LHCN-M2 (cell line): ENCODE measurements at places on chromosomes 5 and 9. TPM values are rescaled to one million over a fixed set of nuclear protein-coding genes. Genes with fewer than 3 reads are reported as not detected.

GRCh38 chr5:146107901-146108300 is 2.5 kb upstream of the PLAC8L1 start:
- DNase-seq = no peak

DNA sequence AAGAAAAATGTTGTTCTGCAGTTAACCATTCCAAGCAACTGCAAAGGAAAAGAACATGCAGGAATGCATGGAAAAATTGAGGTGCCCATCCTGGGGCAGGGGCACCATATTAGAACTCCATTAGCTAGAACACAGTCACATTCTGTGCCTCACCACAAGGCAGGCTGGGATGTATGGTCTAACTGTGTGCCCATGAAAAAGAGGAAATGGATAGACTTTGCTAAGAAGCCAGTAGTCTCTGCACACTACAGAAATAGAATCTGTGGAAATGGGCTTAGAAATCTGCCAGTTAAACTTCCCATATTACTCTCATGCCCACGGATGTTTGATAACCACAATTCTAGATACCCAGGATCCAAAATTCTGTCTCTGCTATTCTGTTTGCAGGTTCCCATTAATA is 423.8 kb upstream of the SMARCA2 start:
- no peak for DNase-seq

DNA sequence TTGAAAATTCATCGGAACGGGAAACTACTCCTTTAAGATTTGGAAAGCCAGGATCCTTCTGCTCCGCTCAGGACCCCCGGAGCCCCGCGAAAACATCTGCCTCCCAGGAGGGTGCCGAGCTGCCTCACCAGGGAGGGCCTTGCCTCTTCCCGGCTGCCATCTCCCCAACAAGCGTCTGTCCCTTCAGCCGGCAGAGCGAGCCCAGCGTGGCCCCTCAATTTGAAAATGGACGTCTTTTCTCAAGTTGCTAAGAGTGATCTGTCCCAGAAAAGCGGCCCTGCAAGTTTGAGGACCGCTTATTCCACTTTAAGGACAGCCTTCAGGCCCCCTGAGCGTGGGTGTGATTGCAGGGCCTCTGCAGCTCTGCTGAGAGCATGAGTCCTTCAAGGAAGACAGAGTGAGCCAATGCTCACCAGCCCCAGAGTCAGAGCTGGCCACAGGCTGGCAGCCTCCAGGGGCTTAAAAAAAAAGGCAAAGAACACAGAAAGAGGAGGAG is 101.3 kb downstream of the PHF2 start:
- no peak for DNase-seq

- no peak for DNase-seq
Observed at GRCh38 chr9:95266649-95267048, 50.9 kb downstream of the FANCC start.

NACC2 gene
- 29.0 and 34.4 TPM in 2 replicates for total RNA-seq
